ENCODE measurements at places on chromosomes 6 and 20. TPM values are rescaled to one million over a fixed set of nuclear protein-coding genes. Genes with fewer than 3 reads are reported as not detected.

DNA sequence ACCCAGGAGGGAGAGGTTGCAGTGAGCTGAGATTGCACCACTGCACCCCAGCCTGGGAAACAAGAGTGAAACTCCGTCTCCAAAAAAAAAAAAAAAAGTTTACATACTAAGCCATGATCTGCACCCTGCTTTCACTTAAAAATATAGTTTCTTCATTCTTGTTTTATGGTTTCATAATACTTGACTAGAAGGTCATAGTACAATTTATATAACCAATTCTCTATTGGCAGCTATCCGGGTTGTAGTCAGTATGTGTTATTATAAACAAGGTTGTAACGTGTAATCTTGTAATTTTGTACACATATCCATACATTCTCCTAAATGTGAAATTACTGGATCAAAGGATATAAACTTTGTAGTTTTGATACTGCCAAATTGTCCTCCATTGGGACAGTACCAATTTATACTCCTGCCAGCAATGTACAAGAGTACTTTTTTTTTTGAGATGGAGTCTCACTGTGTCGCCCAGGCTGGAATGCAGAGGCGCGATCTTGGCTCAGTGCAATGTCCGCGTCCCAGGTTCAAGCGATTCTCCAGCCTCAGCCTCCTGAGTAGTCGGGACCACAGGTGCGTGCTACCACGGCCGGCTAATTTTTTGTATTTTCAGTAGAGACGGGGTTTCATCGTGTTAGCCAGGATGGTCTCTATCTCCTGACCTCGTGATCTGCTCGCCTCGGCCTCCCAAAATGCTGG lies 144.8 kb downstream of the GJA10 start:
- DNase-seq, result peak; percentile 91

DNA sequence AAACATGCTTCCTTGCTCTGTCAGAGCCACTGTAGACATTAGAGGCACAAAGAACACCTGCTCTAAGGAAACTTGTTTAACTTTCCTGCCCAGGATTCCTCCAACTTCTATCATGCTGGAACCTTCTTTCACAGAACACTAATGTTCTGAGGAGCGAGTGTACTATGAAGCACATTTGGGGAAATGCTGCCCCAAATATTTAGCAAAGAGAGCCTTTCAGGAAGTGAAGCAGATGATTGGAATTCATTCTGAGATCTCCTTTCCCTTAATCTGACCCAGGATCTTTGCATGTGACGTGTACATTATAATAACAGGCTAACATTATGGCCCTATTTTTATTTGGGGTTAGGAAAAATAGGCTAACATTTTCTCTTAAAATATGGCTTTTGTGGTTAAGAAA lies 21.0 kb upstream of the FYN start:
- peak; percentile 52 for DNase-seq

- no peak for DNase-seq
Observed at GRCh38 chr6:164897523-164898235, 411.7 kb downstream of the C6orf118 start.

GRCh38 chr6:105482227-105482844 lies 79.5 kb upstream of the PREP start:
- peak; percentile 76 for DNase-seq

DNA sequence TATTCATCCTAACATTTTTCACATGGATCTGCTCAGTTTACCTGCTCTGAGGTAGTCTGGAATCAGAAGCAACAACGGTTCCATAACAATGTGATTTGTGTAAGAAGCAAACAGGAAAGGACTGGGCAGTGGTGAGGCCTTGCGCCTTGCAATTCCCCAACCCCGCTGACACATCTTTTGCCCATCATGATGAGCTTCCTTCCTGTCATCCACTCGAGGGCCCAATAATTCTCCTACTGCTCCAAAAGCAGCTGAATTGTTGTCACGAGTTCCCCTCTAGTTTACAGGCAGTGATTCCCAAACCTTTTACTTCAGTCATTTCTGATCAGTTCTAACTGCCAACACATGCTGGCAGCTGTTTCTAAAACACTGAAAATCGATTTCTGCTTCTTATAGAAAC lies 22.9 kb downstream of the STX7 start:
- DNase-seq, result no peak

DNA sequence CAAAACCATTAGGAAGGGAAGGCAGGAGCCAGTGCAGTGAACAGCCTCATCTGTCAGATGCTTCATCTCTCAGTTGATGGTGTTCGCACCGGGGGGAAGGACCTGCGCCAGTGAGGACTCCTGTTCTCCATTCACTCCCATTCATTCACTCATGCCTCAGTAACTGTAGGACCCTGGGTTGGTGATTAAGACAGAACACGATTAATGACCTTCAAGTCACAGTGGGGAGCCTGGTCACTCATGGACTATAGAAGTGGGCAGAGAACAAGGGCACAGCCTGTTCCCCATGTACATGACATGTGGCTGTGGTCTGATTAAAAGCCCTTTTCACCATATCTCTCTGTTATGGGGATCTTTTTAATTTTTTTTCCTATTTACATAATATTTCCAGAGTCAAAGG lies 113.3 kb downstream of the RPS12 start:
- no peak for DNase-seq

DNA sequence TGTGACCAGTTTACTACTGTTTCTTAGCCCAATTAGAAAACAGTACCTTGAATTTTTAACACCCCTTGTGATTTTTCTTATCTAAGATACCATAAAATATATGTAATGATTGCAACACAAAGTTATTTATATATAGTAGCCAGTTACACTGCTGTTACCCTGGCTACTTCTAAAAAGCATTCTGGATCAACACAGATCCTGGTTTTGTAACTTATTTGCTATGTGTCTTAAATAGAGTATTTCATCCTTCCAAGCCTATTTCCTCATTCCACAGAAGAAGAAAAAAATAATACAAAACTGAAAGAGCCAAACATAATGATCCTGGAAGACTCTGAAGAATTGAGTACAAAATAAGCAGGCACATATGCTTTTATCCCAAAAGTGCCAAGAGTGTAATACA lies 19.0 kb upstream of the GSTA4 start:
- no peak for DNase-seq

DNA sequence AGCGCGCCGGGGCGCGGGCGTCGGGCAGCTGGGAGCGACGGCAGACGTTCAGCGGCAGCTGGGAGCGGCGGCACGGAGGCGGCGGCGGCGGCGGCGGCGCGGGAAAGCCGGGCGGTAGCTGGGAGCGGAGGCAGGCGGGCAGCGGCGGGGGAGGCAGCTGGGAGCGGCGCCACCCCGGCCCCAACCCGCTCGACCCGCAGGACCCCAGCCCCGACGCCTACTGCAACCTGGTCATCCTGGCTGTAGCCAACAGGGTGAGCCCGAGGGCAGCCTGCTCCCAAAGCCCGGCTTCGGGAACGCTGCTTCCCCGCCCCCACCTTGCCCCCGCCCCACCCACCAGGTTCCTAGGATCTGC lies 8.9 kb downstream of the CCM2L start:
- DNase-seq, result no peak

DNA sequence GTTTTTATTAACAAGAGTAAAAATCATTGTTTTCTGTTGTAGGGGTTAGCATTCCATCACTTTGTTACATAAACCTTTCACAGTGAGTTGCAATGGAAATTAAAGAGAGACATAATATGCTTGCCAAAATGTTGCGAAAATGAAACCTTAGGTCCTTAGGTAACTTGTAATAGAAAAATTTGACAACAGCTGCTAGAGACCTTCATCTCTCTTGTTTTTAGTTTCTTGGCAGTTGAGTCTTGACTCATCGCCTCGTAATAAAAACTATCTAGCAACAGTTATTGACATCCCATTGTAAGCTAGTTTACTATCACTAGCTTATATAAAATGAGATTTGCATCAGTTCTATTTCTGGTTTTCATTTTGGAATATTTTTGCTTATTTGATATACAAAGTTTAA lies 179.0 kb upstream of the MMS22L start:
- DNase-seq, result no peak

- DNase-seq, result no peak
Observed at GRCh38 chr6:137911675-137912191, 44.7 kb downstream of the TNFAIP3 start.

DNA sequence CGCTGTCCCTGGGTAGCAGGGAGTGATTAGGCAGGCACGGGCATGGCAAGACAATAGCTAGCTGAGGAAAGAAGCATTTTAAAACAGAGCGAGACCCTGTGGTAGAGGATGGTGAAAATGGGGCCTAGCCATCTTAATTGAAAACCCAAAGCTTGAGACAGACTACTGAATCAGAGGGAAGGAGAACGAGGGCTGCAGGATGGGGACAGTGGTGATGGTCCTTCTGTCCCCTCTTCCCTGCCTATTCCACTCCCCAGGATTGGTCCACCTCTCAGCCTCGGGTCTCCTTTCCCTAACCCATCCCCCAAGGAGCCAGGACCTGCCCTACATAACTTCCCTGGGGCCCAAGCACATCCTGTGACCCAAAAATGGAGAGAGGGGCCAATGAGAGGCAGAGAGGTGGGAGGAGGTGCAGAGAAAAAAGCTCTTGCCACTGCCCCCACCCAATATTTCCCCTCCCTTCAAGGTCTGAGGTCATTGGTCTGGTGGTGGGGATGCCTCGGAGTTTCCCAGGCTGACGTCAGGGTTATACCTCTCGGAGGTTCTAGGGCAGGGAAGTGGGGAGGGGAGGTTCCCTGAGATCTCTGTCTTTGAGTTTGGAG lies 884 bp upstream of the CUTA start:
- DNase-seq, result no peak

DNA sequence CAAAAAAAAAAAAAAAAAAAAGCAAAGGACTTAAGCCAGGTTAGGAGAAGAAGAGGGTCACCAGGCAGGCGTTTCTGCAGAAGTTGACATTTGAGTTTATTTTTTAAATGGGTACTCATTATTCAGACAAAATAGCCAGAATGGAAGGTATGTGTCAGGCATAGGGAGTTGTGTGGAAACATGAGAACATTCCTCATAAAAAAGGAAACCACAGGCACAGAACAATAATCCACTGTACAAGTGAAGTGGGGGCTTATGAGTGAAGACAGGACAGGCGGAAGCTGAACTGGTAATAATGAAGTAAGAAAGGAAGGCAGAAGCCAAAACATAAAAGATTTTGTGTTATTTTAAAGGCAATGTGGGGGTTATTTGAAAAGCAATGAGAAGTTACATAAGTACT lies 104.6 kb downstream of the EPB41L2 start:
- peak; percentile 81 for DNase-seq

GRCh38 chr20:57791966-57792365 lies 82.2 kb upstream of the PMEPA1 start:
- DNase-seq, result no peak

Gene BPIFB1
- not detected for total RNA-seq

Gene TMEM151B
- total RNA-seq, result under 0.01 TPM

Gene GABBR1
- 13.4 TPM for total RNA-seq
